Activated CD4-positive, CD25-positive, alpha-beta regulatory T cell (primary cell): ENCODE measurements at places on chromosomes 7 and 10.

DNA sequence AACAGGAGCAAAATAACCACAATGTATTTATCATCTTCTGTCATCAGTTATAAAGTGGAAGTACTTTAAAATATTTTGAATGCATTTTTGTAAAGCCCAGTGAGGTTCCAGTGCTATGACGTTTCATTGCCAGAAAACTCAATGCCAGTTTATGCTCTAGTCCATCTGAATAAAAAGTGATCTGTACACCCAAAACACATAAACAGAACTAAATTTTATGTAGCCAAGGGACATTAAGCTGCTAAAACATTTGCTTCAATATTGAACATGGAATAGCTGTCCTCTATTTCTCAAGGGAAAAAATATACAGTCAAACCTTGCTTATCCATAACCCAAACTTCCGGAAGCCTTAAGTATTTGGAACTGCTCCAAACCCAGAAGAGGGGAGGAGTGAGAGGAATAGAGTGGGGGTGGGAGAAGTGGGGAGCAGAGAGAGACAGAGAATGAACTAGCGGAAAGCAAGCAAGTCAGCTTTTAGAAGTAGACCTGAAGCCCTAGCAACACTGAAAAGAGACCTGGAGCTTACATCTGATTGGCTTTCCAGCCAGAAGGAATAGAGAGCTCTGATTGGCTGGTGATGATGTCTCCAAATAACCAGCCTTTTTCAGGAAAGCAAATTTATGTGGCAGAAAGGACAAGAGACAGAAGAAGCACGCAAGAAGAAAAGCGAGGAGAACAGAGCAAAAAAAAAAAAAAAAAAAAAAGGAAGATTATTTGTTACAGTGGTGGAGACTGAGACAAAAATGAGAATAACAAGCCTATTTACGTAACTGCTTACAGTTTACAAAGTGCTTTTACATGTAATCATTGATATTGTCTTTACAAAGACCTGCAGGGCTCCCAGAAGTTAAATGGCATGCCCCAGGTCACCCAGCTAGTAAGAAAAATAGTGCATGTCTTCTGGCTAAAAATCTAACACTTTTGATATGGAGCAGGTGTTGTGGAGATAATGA, 196.0 kb downstream of the RNLS start:
- no peak for DNase-seq

- DNase-seq: no peak
These were observed 72.8 kb downstream of the INSYN2A start for GRCh38 chr10:127123626-127124025.

GRCh38 chr10:92692697-92693533, 3.2 kb downstream of the HHEX start:
- no peak for DNase-seq

DNA sequence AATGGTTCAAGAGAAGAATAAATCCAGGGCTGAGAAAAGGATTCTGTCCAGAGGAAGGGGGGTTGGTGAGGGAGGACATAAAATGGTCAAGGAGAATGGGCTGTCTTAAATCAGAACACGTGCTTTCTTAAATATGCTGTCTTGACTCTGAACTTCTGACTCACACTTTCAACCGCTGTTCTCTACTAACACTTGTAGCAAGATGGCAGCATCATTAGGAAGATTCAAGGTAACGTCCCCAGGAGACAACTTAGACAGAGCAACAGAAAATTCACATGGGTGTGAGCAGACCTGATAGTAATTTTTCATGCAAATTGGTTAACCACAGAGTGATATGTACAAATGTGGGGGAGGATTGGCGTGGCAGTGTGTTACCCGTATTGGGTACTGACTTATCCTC, 126.8 kb upstream of the GALNT17 start:
- DNase-seq: no peak

GRCh38 chr7:124155432-124156022, 122.7 kb upstream of the TMEM229A start:
- DNase-seq: no peak

DNA sequence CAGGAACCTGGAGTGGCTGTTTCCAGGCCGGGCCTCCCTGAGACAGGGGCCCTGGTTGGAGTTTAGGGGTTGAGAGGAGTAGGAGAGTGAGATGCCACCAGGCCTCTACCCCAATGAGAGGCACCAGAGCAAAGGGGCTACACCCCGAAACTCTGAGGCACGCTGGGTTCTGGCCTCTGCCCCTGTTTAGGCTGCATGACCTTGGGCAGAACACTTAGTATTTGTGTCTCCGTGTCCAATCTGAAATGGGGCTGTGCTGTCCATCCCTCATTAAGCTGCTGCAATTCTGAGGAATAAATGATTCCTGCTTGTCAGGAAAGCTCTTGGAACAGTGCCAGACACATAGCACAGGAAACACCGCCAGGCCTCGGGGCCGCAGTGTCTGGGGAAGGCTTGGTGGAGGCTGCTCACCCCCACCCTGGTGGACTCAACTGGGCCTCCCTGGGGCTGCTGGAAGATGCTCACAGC, 40.5 kb upstream of the SAMD8 start:
- no peak for DNase-seq

DNA sequence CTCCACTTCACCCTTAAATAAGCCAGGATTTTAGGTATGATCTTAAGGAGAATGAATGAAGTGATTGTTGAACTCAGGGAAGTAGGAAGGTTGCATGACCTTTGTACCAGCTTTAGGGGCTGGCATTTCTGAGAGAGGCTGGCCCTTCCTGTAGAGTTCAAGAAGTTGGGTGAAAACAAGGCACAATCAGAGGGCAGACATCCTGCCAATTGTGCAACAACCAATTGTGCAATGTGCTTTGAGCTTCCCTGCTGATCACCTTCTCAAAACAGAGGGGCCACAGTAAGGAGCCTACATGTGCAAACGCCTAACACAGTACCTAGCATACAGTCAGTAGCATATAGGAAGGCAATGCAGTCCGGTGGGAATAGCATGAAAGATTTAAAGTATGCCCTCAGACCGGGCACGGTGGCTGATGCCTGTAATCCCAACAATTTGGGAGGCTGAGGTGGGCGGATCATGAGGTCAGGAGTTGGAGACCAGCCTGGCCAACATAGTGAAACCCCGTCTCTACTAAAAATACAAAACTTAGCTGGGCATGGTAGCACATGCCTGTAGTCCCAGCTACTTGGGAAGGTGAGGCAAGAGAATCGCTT, 5.4 kb downstream of the CPVL start:
- DNase-seq: no peak

DNA sequence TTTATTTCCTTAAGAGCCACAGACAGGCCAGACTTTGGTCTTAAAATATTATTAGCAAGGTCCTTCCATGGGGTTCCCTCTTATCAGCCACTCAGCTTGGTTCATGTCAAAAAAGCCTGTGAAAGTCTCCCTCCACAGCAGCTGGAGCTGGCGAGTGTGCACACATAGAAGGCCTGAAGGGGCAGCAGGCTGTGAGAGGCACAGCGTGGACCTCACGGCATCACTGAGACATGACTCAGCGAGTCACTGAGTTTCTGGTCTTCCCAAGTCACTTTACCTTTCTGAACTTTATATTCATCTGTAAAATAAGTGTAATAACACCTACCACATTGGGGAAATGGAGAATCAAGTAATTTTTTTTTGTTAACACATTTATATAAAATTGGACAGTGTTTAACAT, 8.7 kb downstream of the TAF3 start:
- no peak for DNase-seq

- DNase-seq: no peak
These were observed 28.2 kb downstream of the IL15RA start for GRCh38 chr10:5949009-5949759.

DNA sequence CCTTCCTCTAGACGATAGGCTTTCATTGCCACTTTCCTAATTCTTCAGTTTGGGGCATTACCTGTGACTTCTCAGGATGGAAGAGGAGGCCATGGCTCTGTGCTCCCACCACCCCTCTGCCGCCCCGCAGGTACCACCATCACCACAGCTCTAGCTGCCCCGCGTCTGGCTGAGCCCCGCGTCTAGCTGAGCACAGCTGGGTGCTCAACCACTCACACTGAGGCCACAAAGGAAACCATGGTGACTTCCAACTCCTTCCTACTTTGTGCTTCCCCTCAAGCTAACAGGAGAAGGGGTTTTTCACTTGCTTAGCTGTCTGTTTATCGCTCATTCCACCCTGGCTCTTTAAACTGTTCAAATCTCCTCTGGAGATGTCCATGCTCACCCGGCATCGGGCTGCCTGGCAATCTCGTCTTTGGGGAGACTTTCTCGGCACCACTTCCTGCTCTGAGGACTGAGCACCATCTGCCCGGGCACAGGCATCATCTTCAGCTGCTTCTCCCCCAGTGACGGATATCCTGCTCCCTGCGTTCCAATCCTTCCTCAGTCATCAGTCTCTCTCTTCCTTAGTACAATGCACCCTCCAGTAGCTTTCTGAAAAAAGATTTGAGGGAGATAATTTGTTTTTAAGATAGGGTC, 59.4 kb downstream of the MAD1L1 start:
- no peak for DNase-seq

- no peak for DNase-seq
These were observed 232.4 kb upstream of the RHOBTB1 start for GRCh38 chr10:61176424-61176823.

- DNase-seq: no peak
These were observed 133.4 kb upstream of the PFKP start for GRCh38 chr10:2933924-2934323.

- DNase-seq: no peak
These were observed 16.7 kb downstream of the GPRIN2 start for GRCh38 chr10:46539596-46540411.

- no peak for DNase-seq
These were observed 15.8 kb upstream of the LYZL2 start for GRCh38 chr10:30645340-30645827.

GRCh38 chr7:112071856-112072255, 134.3 kb downstream of the DOCK4 start:
- no peak for DNase-seq

DNA sequence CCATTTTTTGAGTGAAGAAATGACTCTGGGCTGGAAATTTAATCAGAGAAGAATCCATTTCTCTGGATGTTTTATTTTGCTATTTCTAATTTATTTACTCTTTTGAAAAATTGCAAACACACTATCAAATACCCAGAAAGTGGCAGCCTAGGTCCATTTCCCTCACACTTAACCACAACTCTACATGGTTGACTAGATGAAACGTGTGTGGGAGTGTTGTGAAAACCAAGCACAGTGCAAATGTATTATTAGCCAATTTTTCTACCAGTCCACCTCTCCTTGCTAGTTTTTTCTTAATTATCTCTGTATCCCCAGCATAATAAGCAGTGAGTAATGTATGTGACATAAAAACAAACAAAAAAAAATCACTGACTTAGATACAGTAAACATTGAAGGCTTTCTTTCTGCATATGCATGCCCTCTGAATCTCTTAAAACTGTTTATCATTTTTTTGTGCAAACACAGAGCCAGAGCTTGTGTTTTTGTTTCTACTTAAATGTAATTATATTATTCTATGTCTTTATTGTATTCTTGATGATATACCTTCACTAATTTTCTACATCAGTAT, 30.9 kb downstream of the SCIN start:
- no peak for DNase-seq

DNA sequence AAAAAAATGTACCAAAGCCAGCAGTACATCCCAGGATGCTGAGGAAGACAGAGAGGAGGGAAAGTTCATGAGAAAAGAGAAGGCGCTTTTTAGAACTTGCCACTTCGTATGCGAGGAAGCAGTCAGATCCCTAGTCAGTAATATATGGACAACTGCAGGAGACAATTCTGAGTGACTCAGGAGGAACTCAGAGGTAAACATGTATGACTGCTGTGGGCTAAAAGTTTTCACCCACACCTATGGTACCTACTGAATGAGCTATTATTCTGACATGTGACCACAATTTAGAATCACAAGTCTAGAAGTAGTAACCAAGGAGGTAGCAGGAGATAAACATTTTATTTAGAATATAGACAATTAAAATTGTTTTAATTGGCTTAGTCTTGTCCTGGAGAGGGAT, 126.5 kb downstream of the ICA1 start:
- DNase-seq: no peak

GRCh38 chr10:49645417-49645816, 31.6 kb downstream of the CHAT start:
- no peak for DNase-seq

GRCh38 chr7:105636982-105637381, 55.7 kb upstream of the EFCAB10 start:
- no peak for DNase-seq

DNA sequence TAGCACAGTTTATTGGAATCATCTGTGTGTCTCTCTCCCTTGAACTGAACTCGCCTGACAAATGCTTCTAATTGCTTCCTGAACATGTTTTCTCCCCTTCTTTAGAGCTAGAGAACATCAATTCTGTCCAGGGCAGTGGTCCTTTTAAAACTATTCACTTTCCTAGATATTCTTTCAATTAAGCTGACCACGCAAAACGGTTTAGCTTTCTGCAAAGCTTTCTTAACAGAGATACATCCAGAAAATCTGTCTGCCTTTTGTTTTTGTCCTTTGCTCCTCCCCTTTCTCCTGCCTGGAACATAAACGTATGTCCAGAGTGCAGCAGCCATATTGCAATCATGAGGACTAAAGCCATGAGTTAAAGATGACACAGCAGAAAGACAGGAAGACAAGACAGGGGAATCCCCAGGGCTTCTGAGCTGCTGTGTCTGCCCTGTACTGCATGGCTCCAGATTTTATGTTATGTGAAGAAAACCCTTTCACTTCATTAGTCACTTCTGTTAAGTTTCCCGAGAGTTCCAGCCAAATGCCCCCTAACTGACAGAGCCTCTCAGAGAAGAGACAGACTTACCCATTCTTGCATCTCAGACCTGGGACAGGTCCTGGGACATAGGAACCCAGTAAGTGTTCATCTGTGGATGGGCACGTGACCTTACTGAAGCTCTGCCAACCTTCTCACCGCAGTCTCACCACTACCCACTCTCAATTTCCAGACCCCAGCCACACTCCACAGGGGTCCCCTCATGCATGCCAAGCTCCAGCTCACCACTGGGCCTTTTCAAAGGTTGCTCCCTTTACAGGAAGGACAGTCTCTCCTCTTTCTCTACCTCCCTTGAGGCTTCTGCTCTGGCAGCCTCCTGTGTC, 35.0 kb upstream of the CPXM2 start:
- DNase-seq: no peak

GRCh38 chr7:36039671-36040070, 113.4 kb upstream of the EEPD1 start:
- no peak for DNase-seq
